C1 segment of cervical spinal cord (tissue), 14 donors: ENCODE measurements at places on chromosomes 13 and 19.

DNA sequence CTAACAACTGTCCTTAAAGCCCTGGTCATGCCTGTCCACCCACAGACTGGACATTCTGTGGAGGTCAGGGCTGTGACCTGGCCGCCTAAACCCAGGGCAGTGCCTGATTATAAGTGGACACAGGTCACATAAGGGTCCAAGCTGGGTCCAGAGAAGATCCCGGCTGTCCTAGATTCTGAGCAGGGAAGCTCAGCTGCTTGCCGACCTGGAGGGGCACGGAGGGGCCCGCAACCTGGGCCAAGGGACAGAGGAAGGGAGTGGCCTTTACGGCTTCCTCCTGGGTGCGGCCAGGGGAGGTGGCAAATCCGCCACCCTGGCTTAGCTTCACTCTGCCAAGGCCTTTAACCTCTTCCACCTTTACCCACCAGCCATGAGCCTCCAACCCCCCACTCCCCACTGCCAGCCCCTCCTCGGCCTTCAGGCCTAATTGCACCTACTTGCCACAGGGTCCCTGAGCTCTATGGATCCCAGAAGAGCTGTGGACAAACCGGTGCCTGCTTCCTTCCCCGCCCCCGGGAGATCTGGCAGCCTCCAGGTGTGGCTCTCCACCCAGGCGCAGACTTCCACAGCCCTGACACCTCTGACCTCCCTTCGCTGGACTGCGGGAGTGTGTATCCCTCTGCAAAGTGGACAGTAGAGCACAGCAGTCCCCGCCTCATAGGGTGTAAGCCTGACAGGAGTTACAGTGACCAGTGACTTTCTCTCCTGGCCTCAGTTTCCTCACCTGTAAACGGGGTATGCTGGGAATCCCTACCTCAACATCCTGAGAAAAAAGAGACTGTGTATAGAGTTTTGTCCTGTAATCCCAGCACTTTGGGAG is 1.7 kb downstream of the CD320 start:
- DNase-seq: no peak

- no peak for DNase-seq
Observed at GRCh38 chr19:46963093-46963734, 56.4 kb upstream of the NPAS1 start.

DNA sequence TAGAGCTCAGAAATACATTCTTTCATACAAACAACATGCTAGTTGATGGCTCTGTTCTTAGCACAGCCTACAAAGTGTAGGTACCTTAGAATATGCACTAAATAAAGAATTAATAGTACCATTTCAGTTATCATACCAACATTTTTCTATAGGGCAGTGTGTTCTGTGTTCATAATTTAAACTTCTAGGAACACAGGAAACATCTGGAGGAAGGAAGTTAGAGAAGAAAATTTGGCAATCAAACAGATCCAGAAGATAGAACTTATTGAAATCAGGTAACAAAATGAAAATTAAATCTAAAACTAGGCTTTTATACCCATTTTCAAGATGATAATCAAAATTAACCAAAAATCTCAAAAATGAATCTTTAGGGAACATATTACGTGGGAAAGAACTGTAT is 527.5 kb downstream of the DCT start:
- no peak for DNase-seq

DNA sequence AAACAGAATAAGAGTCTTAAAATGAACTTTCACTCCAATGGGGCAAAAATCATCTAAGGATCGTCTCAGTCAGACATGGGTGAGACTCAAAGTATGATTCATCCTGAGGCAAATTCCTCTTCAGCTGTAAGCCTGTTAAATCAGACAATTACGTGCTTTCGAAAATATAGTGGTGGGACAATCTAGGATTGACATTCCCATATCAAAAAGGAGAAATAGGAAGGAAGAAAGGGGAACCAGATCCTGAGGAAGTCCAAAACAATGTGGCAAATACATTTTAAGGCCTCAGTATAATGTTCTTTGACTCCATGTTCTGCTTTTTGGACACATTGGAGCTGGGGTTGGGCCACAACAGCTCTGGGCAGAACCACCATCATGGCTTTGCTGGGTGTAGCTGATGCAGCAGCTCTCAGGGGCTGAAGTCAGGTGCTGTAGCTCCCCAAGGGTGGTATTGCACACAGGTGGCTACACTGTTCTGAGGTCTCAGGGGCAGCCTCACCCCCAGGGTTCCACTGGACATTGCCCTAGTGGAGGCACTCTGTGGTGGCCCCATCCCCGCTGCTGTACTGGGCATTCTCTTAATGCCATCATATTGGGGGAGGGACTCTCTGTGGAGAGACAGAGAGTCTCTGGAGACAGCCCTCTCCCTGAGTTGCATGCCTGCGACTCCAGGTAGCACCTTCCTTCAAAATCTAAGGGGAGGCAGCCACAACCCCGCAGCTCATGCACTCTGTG is 5.7 kb upstream of the FPR3 start:
- no peak for DNase-seq

GRCh38 chr13:97758317-97758716 is 195.2 kb upstream of the IPO5 start:
- no peak for DNase-seq

DNA sequence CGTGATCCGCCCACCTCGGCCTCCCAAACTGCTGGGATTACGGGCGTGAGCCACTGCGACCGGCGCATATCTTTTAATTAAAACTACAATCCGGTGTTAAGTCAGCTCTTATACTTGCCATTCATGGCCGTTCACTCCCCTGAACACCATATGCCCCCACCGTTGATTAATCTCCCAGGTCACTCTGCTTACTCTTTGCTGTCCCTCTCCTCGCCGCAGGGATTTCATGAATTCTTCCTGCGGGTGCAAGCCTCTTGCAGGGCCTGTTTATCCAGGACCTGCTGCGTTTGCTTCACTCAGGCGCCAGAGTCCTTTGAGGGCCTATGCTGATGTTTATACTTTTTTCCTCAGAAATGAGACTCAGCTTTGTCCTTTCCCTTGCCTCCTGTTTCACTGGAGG is 996 bp downstream of the ERVV-2 start:
- no peak for DNase-seq
